Cortex of kidney (tissue), 1 donor: ENCODE measurements at places on chromosomes 11 and 22.

- DNase-seq = no peak
Measured at GRCh38 chr11:62256281-62256680, 13.7 kb upstream of the SCGB2A2 start.

GRCh38 chr11:112166562-112166961 lies 610 bp upstream of the TEX12 start:
- no peak for DNase-seq

GRCh38 chr11:127098684-127099083 lies 98.1 kb upstream of the KIRREL3 start:
- no peak for DNase-seq

DNA sequence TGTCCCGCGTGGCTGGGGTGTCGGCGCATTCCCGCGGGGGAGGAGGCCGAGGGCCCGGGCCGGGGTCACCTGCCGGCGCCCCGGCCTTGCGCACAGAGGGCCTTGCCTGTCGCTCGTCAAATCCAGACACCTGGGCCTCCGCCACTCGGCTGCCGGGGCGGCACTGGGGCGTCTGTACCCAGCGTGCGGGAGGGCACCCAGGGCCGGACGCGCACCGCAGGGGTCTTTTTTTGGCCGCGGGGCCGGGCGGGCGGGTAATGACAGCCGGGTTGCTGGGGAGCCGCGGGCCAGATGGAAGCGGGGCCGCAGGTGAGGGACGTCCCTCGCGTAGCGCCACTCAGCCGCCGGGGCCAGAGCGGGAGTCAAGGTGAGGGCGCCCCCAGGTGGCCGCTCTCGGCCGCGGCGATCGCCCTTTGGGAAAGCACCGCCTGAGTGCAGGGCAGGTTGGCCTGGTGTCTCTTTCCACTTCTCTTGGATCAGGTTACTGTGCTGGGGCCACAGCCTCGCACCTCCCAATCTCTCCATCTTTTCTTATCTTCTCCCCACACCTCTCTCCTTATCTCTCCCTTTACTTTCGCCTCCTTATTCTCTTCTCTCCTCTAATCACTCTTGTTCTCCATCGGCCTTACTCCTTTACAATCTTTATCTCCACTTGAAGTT lies 3.5 kb downstream of the PHLDB1 start:
- no peak for DNase-seq

DNA sequence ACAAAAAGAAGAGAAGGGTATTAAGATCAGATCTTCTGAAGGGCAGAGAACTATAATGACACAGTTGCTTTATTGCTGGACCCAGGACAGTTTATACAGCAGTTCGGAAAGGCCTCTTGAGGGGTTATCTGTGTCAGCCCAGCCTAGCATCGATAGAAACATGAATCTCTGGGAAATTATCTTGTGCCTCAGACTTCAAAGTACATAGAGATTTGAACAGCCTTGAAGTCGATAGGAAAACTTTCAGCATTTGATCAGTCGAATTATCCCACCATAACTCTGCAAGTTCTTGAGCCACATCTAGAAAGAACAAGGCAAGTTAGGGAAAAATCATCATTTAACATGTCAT lies 2.5 kb upstream of the LMO2 start:
- DNase-seq = no peak

- DNase-seq = no peak
Measured at GRCh38 chr11:57405271-57405860, 14.9 kb upstream of the PRG2 start.

DNA sequence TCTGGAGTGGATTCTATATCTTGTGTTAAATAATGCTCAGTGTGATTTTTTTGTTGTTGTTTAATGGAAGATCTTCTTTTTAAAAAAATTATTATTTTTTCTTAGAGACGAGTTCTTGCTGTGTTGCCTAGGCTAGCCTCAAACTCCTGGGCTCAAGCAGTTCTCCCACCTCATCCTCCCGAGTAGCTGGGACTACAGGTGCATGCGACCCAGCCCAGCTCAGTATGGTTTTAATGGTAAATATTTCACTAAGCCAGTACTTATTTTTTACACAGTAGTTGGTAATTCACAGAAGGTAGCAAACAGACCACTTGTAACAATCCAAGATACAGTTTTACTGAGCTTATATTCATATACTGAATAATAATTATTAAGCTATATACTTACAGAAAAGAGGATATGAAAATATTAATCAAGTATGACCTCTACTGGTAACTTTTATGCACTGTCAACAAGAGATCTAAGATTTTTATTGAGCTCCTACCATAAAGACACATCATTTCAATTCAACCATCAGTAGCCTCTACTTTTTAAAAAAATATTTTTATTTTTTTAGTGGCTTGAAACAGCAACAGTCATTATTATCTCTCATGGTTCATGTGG lies 6.1 kb upstream of the CD59 start:
- DNase-seq = no peak

DNA sequence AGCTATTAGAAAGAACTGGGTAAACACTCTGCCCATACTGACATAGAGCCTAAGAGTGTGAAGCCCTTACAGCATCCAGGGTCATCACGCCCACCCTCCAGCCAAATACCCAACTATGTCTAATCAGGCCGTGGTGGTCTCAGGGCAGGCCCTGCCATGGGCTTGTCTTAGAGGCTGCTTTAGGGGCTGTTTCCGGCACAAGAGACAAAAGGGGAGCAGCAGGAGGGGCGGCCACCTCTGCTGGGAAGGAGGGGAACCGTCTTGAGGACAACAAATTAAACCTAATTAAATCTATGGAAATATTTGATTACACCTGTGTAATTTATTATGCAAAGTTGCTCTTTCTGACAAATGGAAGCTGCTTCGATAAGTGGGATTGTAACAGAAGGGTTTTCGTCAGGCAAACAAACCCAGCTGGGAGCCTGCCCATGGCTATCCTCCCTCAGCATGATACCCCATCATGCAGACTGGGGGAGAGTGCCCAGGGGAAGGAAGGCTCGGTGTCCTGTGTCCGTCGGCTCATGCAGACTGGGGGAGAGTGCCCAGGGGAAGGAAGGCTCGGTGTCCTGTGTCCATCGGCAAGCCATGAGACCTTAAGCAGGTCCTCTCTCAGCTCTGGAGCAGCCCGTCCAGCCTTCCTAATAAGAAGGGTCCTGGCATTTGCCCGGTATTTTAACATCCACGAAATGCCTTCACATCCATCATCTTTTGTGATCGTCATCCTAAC lies 163.6 kb upstream of the B3GAT1 start:
- no peak for DNase-seq

DNA sequence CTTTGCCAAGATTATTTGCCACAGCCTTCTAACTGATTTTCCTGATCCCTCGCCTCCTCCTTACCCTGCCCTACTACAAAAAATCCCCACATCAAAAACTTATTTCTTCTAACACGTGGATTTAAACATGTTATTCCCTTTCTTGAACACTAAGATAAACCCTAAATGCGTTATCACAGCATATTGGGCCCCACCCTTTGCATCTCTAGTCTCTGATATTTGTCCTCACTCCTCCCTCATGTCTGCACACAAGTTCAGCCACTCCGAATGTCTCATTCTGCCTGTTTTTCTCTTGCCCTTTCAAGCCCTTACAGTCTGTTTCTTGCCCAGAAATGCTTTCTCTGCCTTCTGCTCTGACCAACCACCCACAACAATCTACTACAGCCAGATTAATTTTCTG lies 10.6 kb upstream of the ACER3 start:
- DNase-seq = no peak

GRCh38 chr11:73141031-73141308 lies 1.1 kb downstream of the FCHSD2 start:
- DNase-seq = no peak

DNA sequence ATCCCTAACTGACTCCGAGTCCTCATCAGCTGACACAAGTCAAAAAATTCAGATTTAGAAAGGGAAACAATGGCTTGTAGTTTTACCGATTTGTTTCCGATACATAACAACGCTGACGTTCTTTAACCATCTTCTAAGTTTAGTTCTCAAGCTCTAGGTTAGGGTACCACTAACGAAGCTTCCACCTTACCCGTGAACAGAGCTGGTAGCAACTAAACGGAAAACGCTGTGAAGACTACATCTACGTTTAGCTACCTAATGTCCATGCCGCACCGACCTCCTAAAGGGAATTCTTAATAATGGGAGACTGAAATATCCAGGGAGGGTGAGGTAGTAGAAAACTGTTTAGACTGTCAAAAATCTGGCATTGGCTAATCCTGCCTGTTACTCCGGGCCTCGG lies 1.0 kb downstream of the NUP98 start:
- DNase-seq = no peak

GRCh38 chr11:132864811-132865576 lies 667.3 kb downstream of the OPCML start:
- DNase-seq = no peak

DNA sequence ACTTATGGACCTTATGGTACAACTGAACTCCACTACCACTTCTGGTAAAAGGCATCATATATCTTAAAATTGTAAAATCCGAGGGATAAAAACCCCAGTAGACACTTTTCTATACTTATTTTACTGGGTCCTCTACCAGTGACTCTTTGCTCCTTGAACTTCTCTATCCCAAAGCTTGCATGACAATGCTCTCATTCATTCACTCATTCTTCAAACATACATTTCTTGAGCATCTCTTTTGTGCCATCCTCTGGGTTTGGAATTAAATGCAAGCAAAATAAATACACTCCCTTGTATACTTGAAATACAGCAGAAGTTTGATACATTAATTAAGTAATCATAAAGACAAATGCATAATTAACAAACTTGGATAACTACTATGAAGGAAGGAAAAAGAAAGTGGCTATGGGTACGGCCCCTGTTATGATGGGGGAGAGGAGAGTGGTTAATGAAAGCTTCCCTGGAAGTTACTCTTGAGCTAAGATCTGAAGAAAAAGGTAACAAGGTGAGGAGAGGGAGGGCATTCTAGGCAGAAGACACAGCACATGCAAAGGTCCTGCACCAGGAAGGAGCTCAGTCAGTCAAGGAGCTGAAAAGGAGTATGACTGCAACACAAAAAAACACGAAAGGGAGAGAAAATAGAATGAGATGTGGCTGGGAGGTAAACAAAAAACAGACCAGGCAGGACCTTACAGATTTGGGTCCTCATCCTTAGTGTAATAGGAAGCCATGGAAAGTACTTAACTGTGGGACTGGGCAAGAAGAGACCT lies 8.0 kb downstream of the MPZL3 start:
- no peak for DNase-seq

GRCh38 chr11:57100638-57101331 lies 81.0 kb upstream of the LRRC55 start:
- DNase-seq = no peak

GRCh38 chr11:16468735-16469453 lies 112.5 kb upstream of the SOX6 start:
- no peak for DNase-seq

DNA sequence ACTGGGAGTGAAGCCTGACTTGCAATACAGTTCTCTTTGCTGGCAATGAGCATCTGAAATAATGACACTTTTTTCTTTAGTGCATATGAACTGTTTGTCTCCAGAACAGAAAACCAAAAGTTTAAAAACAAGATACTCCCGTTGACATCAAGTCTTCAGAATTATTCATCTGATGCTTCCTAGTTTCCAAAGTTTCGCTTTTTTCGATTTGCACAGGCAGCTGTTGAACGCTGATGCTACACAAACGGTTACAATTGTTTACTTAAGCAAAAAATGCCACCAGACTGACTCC lies 612 bp upstream of the BIRC2 start:
- DNase-seq = no peak

DNA sequence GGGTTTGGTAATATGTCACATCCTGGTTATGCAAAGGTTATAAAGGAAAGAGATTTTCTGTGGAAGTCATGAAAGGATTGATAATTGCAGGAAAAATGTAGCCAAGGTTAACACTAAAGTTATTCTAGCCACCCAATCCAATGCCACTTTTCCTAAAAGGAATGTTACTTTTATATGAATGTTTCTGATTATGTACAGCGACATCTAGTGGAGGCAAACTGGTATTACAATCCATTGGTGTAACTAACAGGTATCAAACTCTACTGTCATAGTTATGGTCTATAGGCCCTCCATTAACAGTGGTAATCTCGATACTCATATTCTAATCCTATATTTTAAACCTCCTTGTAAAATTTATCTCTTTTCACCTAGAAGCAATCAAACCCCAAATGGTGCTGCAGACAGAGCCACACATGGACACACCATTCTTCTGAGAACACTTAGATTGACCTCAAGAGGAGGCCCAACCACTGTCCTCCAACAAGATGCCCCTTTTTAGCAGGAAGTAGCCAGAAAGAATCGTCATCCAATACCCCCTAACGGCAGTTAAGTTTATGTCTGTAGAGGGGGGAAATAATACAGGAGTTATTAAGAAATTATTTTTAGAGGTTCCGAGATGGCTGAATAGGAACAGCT lies 74.9 kb upstream of the RAG2 start:
- no peak for DNase-seq

DNA sequence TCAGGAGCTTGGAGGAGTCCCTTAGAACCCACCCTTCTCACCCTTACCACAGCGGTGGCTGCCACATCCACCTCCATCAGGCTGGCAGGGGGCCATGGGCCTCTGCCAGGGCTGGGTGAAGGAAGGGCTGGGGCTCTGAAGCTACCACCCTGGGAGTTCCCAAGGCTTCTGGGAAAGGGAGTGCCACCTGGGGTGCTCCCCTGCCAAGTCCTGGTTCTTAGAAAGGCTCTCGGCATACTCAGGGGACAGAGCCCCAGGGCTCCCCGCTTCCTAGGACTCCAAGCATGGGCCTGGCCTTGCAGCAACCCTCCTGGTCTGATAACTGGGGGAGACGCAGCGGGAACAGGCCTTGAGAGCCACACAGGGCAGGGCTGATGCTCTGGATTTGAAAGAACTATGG lies 438 bp upstream of the PLA2G3 start:
- no peak for DNase-seq

- DNase-seq = no peak
Measured at GRCh38 chr22:41660416-41660815, 28.3 kb downstream of the SNU13 start.

DNA sequence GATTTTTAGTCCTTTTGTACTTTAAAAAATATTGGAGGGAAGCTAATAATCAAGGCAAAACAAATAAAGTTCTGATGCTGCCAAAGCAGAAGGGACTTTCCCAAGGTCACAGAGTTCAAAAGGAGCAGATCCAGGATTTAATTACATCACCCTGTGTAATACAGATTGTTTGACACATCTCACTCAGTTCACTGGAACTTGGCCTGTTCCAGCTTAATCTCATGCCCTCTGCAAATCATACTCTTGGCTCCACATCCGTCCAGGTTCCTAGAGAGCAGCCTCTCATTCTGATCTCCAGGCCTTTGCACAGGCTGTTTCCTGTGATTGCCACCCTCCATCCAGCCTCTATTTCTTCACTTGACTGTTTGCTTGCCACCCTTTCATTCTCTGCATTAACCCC lies 151.7 kb downstream of the SPON1 start:
- DNase-seq = no peak

- DNase-seq = no peak
Measured at GRCh38 chr11:11451501-11452005, 98.5 kb upstream of the CSNK2A3 start.
